ENCODE measurements at places on chromosomes 11 and 22.

DNA sequence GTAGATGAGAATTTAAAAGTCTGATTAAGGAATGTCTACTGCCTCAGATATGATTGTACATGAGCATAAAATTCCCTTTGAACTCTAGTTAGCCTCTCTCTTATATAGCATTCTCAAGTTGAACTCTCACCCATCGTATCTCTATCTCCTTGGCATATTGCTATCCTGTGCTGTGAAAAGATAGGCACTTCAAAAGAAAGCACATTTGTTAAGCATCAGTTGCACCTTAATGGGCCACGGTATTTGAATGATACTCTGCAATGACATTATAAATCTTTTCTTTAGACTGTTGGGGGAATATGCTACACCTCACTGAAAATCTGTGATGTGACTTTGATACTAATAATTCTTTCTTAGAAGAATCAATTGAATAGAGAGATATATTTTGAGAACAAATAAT, 570.7 kb downstream of the JRKL start:
- no peak overlapping the region for H3K27ac ChIP-seq
- DNase-seq, result no peak
- H3K4me1 ChIP-seq, result no peaks in the 10 kb centered on the region
- no peak overlapping the region for H3K4me3 ChIP-seq
- no peaks in the 10 kb centered on the region for H3K36me3 ChIP-seq

- no peak within 1 kb of the TSS for H3K4me3 ChIP-seq
- H3K27me3 ChIP-seq, result peaks cover 6% of the 10 kb centered on the region
- no peaks in the 10 kb centered on the region for H3K36me3 ChIP-seq
- H3K27ac ChIP-seq, result no peak within 1 kb of the TSS
These were observed at the start of gene KLHL35 for GRCh38 chr11:75432911-75433321. Gene KLHL35 (minus strand): TSS chr11:75433203. CDS start chr11:75430629, 2,574 bp downstream.

DNA sequence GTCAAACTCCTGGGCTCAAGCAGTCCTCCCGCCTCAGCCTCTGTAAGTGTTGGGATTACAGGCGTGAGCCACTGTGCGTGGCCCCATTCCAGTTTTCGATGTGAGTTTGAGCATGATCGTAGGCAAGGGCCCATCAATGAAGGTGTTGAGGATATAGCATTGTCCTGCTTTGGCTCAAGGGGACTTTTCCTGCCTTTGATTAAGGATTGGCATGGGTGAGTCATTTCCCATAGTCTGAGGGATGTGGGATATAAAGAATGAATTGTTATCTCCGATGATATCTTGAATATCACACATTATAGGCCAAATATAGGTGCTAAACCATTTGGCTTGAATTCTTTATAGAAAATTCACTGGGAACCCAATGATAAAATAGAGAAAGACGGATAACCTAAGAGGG, 30.4 kb downstream of the STIM1 start:
- H3K36me3 ChIP-seq, result no peaks in the 10 kb centered on the region
- H3K4me1 ChIP-seq, result peaks cover 61% of the 10 kb centered on the region
- no peaks in the 10 kb centered on the region for H3K27me3 ChIP-seq
- no peak overlapping the region for H3K27ac ChIP-seq
- no peak overlapping the region for H3K4me3 ChIP-seq

GRCh38 chr11:13249992-13250391, 27.6 kb upstream of the BMAL1 start:
- peaks cover 6% of the 10 kb centered on the region for H3K27me3 ChIP-seq
- peak; percentile 4 for DNase-seq
- H3K27ac ChIP-seq, result no peak overlapping the region
- H3K4me3 ChIP-seq, result no peak overlapping the region
- no peaks in the 10 kb centered on the region for H3K4me1 ChIP-seq
- H3K36me3 ChIP-seq, result no peaks in the 10 kb centered on the region

DNA sequence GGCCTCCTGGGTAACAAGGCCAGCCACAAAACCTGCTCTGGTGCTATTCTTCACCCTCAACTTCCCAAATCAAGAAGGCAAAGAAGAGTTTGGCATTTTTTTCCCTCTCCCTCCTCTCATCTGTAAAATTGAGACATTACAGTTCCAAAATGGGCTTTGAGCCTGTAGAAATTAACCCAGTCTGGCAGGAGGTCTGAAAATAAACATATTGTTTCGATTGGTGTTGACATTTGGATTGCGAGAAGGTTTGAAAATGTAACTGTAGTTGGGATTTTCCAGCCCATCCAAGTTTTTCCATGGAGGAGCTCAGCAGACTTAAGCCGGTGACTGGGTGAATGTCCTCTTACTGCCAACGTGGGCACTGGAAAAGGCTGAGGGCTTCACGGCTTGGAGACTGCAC, 35.0 kb upstream of the ALX4 start:
- H3K4me3 ChIP-seq, result no peak overlapping the region
- H3K27ac ChIP-seq, result no peak overlapping the region
- no peaks in the 10 kb centered on the region for H3K27me3 ChIP-seq
- no peaks in the 10 kb centered on the region for H3K4me1 ChIP-seq
- H3K36me3 ChIP-seq, result no peaks in the 10 kb centered on the region

DNA sequence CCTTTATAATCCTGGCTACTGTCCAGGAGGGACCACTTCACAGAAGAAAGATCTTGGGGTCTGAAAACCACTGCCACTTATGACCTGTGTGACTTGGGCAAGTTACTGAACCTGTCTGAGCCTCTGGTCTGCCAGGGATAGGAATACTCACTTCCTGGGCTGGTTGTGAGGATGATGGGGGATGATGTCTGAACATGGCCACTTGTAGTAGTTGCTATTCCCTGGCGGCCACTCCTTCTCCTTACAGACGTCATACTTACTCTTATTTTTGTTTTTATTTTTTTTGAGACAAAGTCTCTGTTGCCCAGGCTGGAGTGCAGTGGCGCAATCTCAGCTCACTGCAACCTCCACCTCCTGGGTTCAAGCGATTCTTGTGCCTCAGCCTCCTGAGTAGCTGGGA, 26.1 kb downstream of the CD82 start:
- DNase-seq, result no peak
- peaks cover 20% of the 10 kb centered on the region for H3K36me3 ChIP-seq
- H3K4me1 ChIP-seq, result peaks cover 74% of the 10 kb centered on the region
- H3K27me3 ChIP-seq, result no peaks in the 10 kb centered on the region
- H3K27ac ChIP-seq, result peak overlapping the region; percentile 11
